ENCODE measurements at places on chromosomes 11 and 22. TPM values are rescaled to one million over a fixed set of nuclear protein-coding genes. Genes with fewer than 3 reads are reported as not detected.

DNA sequence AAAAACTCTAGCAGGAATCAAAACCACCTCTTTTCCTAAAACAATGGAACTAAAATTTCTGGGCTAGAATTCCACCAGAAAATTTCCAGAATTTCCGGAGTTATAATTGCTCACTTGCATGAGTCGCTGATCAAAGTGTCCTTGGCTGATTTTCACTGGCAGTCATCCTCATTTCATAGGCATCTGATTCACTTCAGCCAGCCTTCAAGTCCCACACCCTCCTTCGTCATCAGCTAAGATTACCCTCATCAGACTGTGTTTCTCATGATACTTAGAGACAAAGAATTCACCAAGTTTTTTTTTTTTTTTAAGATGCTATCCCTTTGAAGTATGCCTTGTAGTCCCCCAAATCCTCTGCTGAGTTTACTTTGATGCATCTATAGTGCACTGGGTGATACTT lies 71.5 kb upstream of the RAB38 start:
- H3K4me1 ChIP-seq, result no peaks in the 10 kb centered on the region
- H3K4me3 ChIP-seq, result no peak overlapping the region
- no peaks in the 10 kb centered on the region for H3K36me3 ChIP-seq
- H3K27me3 ChIP-seq, result no peaks in the 10 kb centered on the region
- DNase-seq, result peak; percentile 62
- H3K27ac ChIP-seq, result peak overlapping the region; percentile 30

GRCh38 chr11:114162719-114163123 lies 103.2 kb downstream of the ZBTB16 start:
- H3K27ac ChIP-seq, result peak overlapping the region; percentile 95
- peak; percentile 97 for DNase-seq
- H3K4me3 ChIP-seq, result no peak overlapping the region
- no peaks in the 10 kb centered on the region for H3K36me3 ChIP-seq

- no peaks in the 10 kb centered on the region for H3K4me1 ChIP-seq
- H3K27me3 ChIP-seq, result no peaks in the 10 kb centered on the region
- H3K36me3 ChIP-seq, result peaks cover 20% of the 10 kb centered on the region
- H3K27ac ChIP-seq, result peak overlapping the region; percentile 59
- no peak overlapping the region for H3K4me3 ChIP-seq
- peak; percentile 96 for DNase-seq
These were observed 8.5 kb downstream of the SH3BP1 start for GRCh38 chr22:37647928-37648327.

DNA sequence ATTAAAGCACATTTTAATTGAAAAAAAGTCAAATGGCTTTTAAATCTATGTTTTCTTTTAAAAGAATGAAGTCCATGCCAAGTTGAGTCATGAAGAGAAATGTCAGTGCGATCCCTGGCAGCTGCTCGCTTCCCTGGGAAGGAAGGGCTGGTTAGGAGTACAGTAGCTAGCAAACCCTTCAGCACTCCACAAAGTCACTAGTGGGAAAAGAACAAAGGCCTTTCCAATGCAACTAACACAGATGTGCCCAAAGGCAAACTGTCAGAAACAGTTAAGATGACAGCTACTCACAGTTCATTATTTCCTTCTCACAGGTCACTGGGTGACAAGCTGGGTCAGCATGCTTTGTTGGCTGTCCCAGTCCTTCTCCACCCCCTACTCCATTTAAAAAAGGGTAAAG lies 308.7 kb downstream of the DCDC1 start:
- H3K27ac ChIP-seq, result no peak overlapping the region
- H3K4me3 ChIP-seq, result no peak overlapping the region
- no peaks in the 10 kb centered on the region for H3K4me1 ChIP-seq
- no peaks in the 10 kb centered on the region for H3K27me3 ChIP-seq
- DNase-seq, result no peak
- H3K36me3 ChIP-seq, result no peaks in the 10 kb centered on the region

GRCh38 chr22:44186737-44187136 lies 6.0 kb downstream of the PARVG start:
- no peaks in the 10 kb centered on the region for H3K4me1 ChIP-seq
- no peak overlapping the region for H3K4me3 ChIP-seq
- no peak overlapping the region for H3K27ac ChIP-seq
- no peaks in the 10 kb centered on the region for H3K36me3 ChIP-seq
- no peak for DNase-seq

- no peak overlapping the region for H3K4me3 ChIP-seq
- no peaks in the 10 kb centered on the region for H3K36me3 ChIP-seq
- no peaks in the 10 kb centered on the region for H3K27me3 ChIP-seq
- no peaks in the 10 kb centered on the region for H3K4me1 ChIP-seq
- no peak overlapping the region for H3K27ac ChIP-seq
- no peak for DNase-seq
These were observed 59.5 kb downstream of the NECTIN1 start for GRCh38 chr11:119669487-119669886.

GRCh38 chr22:48884786-48885185 lies 942.9 kb downstream of the BRD1 start:
- no peaks in the 10 kb centered on the region for H3K4me1 ChIP-seq
- no peak overlapping the region for H3K27ac ChIP-seq
- no peak overlapping the region for H3K4me3 ChIP-seq
- DNase-seq, result no peak

DNA sequence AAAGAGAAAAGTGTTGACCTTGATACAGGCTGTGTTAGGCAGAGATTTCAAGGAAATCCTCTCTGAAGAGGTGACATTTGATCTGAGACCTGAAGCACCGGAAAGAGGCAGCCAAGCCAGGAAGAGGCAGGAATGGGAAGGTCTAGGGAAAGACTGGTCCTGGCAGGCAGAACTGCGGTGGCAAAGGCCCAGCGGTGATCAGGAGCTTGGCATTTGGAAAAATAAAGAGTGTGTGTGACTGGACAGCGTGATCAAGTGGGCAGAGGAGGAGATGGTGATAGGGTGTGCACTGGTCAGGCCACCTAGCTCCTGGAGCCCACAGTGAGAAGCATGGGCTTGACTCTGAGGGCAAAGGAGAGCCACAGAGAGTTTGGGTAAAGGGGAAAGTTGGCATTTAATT lies 27.2 kb upstream of the GAB4 start:
- no peaks in the 10 kb centered on the region for H3K36me3 ChIP-seq
- DNase-seq, result peak; percentile 69
- peak overlapping the region; percentile 44 for H3K27ac ChIP-seq
- no peaks in the 10 kb centered on the region for H3K27me3 ChIP-seq

DNA sequence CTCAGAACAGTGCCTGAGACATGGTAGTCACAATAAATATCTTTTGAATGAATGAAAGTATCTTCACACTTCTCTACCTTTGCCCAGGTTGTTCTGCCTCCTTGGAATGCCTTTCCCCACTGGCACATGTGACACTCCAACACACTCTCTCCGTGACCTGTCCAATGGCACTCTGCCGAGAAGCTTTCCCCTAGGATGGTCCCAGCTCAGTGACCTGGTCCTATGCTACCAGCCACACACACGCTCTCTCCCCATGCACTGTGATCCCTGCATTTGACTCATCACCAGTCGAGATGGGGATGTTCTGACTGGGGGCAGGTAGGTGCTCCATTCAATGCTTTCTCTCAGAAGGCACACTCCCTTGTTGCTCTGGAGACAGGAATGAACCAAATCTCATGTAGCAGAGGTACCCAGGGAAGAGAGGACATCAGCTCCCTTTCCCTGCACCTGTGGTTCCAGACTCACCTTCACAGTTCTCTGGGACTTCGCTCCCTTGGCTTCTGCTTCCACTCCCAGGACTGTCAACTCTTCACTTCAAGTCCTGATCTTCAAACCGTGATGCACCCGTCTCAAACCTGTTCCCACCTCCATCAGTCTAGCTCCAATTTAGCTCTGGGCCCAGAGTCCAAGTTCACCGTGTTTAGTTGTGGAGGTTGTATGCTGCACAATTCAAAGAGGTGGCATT lies 30.7 kb upstream of the LMO1 start:
- H3K4me3 ChIP-seq, result no peak overlapping the region
- DNase-seq, result no peak
- H3K36me3 ChIP-seq, result no peaks in the 10 kb centered on the region

Gene KCNK4
- not detected for total RNA-seq

DNA sequence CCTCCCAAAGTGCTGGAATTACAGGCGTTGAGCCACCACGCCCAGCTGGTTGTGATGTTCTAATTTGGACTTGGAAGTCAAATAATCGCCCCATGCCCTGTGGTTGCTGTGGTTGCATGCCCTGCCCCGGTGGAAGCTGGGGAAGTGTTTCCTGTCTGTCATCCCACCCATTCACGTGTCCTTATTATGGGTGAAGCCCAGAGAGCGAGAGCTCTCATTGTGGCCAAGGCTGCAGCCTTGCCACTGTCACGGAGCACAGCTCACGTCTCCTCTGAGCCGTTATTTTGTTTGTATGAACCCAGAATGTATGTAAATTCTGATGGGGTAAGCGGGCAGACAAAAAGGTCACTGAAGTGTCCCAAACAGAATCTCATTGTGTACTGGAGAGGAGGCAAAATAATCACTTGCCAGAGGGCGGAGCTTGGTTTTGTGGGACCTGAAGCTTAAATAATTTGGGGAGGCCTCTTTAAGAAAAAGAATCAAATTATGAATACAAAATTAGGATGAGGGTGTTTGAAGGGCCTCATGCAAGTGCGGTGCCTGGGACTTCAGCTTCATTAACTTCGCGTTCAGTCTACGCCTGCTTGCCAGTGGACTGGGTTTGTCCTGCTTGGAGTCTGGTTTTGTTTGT lies 25.8 kb upstream of the TREH start:
- DNase-seq, result peak; percentile 52
- H3K4me1 ChIP-seq, result peaks cover 7% of the 10 kb centered on the region
- no peak overlapping the region for H3K27ac ChIP-seq
- no peak overlapping the region for H3K4me3 ChIP-seq
- H3K27me3 ChIP-seq, result no peaks in the 10 kb centered on the region
- no peaks in the 10 kb centered on the region for H3K36me3 ChIP-seq
